ENCODE measurements at places on chromosomes 1 and 21.

DNA sequence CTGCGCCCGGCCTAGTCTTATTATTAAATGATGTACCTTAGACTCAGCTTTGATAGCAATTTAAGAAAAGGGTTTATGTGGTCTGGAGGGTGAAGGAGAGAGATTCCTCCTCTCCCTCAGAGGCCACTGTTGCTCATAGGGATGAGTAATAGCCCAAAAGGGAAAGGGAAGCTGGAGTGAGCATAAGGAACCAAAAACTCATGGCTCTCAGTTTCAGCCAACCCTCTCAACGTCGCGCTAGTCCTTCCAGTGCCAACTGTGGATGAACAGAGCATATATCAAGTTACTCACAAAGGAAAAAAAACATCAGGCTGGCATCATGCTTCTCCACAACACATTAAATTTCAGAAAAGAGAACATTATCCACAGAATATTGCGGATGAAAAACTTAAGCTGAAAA lies 8.3 kb upstream of the GPR89B start:
- no peak for DNase-seq

DNA sequence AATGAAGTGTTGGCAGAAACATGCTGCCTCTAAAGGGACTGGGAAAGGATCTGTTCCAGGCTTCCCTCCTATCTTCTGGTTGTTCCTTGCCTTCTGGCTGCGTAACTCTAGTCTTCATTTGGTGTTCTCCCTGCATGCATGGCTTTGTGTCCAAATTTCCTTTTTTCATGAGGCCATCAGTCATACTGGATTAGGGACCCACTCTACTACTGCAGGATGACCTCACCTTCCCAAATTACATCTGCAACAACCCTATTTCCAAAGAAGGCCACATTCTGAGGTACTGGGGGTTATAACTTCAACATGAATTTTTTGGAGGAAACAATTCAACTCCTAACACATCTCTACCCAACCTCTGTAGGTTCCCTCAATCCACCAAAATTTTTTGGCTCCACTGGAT lies 26.3 kb downstream of the MR1 start:
- no peak for DNase-seq

DNA sequence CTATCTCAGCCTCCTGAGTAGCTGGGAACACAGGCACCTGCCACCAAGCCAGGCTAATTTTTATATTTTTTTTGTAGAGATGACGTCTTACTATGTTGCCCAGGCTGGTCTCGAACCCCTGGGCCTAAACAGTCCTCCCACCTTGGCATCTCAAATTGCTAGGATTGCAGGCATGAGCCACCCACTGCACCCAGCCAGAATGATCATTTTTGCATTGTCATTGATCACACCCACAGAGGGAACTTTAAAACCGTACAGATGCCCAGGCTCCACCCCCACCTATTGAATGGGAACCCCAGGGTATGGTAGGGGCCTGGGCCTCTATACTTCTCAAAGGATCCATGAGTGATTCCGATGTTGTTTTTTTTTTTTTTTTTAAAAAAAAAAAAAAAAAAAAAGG lies 36.7 kb downstream of the ETNK2 start:
- no peak for DNase-seq

DNA sequence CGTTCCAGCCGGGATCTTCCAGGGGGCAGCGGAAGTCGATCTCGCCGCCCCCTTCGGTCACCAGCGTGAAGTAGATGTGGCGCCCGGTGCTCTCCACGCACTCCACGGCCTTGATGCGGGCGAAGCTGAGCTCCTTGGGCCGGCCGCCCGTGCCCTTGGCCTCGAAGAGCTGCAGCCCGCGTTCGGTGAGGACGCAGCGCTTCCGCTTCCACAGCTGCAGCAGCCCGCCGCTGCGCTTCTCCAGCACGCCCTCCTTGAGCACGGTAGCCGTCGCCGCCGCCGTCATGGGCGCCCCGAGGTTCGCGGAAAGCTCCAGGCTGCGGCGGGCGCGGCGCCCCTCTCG lies 516 bp downstream of the PHLDA3 start:
- no peak for DNase-seq

- DNase-seq = no peak
Measured at GRCh38 chr1:82565146-82565545, 764.4 kb downstream of the ADGRL2 start.

- no peak for DNase-seq
Measured at GRCh38 chr1:72568113-72568512, 285.8 kb upstream of the NEGR1 start.

DNA sequence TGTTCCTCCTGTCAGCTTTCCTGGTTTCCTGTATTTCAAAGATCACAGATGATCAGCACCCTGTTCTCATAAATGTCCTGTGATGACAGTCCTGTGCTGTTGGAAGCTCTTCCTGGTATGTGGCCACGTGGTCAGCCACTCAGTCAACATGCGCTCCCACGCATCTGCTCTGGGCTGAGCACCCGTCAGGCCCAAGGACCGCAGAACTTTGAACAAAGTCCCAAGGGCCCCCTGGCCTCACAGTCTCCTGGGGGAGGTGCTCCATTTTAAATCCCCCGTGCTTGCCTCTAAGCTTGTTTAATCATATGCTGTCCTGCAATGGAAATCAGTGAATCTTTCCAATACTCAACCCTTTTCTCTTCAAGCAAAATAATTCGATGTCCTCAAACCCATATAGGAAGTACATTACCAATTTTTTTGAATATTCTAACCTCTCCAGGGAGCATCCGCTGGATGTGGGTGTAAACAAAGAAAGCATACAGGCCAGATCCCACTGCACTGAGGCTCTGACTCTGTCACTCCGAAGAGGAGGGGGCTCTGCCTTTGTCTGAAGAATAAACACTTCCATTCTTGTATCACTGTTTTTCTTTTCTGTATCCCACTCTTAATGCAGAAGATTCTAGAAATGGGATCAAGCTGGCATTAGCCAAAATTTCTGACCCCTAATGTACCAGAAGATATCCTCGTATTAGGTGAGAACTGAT lies 250.3 kb downstream of the SDCCAG8 start:
- no peak for DNase-seq

- DNase-seq = no peak
Measured at GRCh38 chr1:24384251-24385090, 29.1 kb downstream of the STPG1 start.

GRCh38 chr1:111561328-111561727 lies 57.9 kb upstream of the ADORA3 start:
- no peak for DNase-seq

DNA sequence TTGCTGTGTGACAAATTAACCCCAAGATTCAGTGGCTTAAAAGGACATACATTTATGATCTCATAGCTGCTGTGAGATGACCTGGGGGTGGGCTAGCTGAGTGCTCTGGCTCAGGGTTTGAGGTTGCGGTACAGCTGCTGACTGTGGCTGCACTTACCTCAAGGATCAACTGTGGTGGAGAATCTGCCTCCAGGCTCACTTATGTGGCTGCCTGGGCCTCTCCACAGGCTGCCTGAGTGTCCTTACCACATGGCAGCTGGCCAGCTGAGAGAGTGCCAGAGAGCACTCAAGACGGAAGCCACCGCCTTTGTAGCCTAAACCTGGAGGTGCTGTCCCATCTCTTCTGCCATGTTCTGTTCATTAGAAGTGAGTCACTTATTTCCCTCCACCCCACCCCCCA lies 5.7 kb downstream of the LRRC71 start:
- DNase-seq = no peak

GRCh38 chr1:67715819-67716218 lies 30.8 kb downstream of the GADD45A start:
- no peak for DNase-seq

DNA sequence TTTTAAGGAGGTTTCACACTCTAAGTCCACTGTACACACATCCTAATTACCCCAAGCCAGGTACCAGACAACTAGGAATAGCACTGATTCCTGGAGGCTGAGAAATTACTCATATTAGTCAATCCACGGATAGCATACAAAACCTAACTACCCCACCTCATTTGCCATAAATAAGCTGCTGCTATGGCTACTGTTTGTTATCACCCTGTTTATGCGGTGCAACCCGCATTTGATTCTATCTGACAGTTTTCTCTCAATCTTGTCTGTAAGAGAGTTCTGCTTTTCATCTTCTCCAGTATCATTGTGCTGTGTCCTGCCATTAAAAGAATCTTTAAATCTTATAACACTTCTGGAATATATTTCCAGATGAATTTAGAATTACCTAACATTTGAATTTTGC lies 1496.5 kb downstream of the PLA2G4A start:
- no peak for DNase-seq

DNA sequence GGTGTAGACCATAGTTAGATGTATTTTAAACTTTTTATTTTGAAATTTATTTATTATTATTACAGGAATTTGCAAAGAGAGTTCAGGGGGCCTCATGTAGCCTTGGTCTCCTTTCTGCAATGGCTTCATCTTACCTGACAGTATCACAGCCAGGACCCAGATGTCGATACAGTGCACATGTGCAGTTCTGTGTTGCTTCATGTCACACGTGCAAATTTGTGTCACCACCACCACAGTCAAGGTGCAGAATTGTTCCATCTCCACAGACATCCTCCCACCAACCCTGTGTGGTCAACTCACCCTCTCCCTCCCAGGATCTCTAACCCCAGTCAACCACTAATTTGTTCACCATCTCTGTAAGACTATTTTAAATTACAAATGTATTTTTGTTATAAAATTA lies 184.5 kb downstream of the CAMTA1 start:
- no peak for DNase-seq

GRCh38 chr1:26700711-26701110 lies 4.9 kb downstream of the ARID1A start:
- no peak for DNase-seq

GRCh38 chr1:201008666-201009360 lies 14.7 kb downstream of the KIF21B start:
- DNase-seq = no peak

DNA sequence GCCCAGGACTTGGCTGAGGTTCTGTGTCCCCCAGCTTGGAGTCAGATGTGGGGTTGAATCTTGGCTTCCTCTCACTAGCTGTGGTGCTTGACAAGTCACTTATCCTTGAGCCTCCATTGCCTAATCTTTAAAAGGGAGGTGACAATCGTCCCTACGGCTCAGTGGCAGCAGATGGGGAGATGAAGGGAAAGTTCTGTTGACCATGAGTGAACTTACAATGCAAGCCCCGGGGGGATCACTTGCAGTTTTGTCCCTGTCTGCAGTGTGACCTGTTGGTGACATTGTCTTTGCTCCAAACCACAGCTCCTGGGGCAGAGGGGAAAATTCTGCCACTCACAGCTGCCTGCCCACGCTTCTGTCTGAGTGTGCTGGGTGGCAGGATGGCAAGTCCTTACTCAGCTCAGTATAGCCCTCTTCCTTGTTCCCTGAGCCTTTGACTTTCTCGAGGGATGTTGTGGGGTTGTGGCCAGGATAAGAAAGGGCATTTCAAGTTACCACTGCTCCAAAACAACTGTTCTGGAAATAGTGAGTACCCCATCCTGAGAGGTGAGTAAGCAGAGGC lies 1.7 kb downstream of the PCSK9 start:
- no peak for DNase-seq

GRCh38 chr1:93620841-93621210 lies 60.8 kb downstream of the BCAR3 start:
- no peak for DNase-seq

DNA sequence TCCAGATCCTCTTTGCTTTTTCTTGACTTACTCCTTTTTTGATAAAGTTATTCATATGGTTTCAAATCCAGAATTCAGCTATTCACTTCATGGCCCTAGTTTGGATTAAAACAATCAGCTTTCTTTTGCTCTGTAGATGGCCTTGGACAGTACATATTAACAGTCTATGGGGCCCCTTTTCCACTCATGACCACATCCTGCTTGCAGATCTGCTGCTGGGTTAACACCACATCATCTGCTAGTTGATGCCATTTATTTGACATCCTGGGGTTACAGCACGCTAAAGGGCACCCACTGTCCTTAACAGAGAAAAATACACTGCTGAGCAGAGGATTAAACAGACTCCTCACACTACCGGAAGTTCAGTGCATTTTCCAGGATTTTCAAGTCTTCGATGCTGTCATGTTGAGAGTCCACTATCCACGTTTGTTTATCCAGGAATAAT lies 941 bp upstream of the IFI16 start:
- DNase-seq = no peak

- DNase-seq = no peak
Measured at GRCh38 chr1:193338194-193338593, 151.8 kb upstream of the B3GALT2 start.

- no peak for DNase-seq
Measured at GRCh38 chr1:40187399-40187798, 26.2 kb downstream of the RLF start.

- DNase-seq = no peak
Measured at GRCh38 chr1:246169019-246169418, 338.1 kb downstream of the SMYD3 start.

- DNase-seq = no peak
Measured at GRCh38 chr1:118159569-118159968, 25.5 kb downstream of the SPAG17 start.

GRCh38 chr1:91774520-91775203 lies 111.3 kb downstream of the TGFBR3 start:
- DNase-seq = no peak

DNA sequence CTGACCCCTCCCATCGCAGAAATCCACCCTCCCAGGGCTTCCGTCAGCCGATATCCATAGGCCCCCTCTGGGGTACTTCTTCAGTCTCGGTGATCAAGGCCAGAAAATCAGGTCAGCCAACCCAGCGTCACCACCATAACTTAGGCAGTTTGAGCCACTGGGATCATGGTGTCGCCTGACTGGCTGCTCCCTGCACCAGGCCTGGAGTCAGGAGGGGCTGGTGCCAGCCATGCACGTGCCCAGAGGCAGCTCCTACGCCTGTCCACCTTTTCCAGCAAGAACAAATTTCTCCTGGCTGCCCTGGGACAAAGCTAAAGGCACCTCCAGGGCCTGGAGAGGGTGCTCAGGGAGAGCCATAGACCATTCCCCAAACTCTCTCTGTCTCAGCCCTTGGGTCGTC lies 4.8 kb upstream of the CTRC start:
- DNase-seq = no peak

DNA sequence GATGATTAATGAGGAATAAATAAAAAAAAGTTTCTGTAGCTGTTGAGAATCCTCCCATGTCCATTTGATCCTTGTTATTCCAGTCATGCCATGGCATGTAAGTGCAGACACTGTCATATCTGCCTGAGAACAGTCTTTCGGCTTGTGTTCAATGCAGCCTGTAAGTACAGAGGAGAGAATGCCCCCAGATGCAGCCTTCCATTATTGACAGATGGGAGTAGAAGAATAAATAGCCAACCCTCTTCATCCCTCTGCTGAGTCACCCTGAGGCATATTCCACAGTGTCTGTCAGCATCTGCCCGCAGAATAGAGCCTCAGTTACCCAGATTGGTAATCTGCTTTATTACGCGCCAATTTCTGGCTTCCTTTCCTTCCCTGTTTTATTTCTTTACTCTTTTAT lies 139.4 kb downstream of the LRRC7 start:
- DNase-seq = no peak

- no peak for DNase-seq
Measured at GRCh38 chr1:47211796-47212269, 20.2 kb downstream of the TAL1 start.

Measured in anterior cingulate cortex (tissue), 58 donors.